ENCODE measurements at places on chromosomes 2 and 18.
A peak's percentile ranks its signal among the peaks of the same experiment; 100 is the strongest.

GRCh38 chr2:3533836-3534235 is 14.5 kb upstream of the ADI1 start:
- no peak for DNase-seq

GRCh38 chr2:191355170-191355758 is 110.1 kb downstream of the MYO1B start:
- DNase-seq: no peak

- no peak for DNase-seq
Measured at GRCh38 chr18:79884963-79885728, 66.3 kb downstream of the SLC66A2 start.

GRCh38 chr18:76075777-76076176 is 419.3 kb downstream of the ZNF516 start:
- DNase-seq: no peak

- no peak for DNase-seq
Measured at GRCh38 chr2:43397411-43397810, 171.0 kb upstream of the ZFP36L2 start.

GRCh38 chr2:155310589-155310988 is 612.1 kb downstream of the KCNJ3 start:
- no peak for DNase-seq

DNA sequence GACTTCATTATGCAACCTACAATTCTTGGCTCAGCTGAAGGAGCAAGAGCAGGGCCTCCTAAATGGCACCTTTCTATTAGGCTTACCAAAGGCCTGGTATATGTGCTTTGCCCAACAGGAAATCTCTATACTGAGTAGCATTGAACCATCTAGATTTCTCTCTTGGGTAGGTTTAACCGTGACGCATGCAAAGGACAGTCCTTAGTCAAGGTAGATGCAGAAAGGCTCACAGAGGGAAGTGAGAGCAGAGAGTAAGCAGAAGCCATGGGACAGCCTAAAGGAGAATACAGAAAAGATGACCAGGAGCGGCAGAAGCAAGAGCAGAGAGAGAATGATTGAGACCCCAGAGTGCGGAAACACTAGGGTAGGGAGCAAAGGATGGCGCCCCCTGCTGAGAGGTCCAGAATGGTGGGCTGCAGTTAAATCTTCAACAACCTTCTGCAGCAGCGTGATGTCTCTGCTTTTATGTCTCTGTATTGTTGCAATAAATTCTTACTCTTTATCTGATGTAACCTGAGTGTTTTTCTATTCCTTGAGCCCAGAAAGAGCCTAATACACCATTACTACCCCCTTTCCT is 4.7 kb upstream of the OSBPL1A start:
- peak; percentile 21 for DNase-seq

GRCh38 chr2:163601377-163601776 is 134.4 kb downstream of the FIGN start:
- DNase-seq: no peak

DNA sequence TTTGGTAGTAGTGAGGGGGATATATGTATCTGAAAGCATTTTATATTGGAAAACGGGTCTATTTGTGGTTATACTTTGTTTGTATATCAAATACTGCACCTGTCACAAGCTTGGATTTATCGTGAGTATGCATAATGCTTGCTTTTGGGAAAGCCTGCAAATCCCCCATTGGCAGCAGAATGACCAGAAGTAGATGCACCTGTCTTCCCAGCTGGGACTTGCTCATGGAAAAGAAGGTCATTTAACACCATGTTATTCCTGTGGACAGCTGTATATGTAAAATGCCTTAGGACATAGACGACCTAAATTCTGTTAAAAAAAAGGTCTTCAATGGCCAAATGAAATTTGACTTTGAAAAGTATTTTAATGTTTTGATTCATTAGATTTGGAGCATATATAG is 599.4 kb downstream of the XIRP2 start:
- no peak for DNase-seq

- no peak for DNase-seq
Measured at GRCh38 chr2:192123847-192124246, 70.9 kb downstream of the TMEFF2 start.

DNA sequence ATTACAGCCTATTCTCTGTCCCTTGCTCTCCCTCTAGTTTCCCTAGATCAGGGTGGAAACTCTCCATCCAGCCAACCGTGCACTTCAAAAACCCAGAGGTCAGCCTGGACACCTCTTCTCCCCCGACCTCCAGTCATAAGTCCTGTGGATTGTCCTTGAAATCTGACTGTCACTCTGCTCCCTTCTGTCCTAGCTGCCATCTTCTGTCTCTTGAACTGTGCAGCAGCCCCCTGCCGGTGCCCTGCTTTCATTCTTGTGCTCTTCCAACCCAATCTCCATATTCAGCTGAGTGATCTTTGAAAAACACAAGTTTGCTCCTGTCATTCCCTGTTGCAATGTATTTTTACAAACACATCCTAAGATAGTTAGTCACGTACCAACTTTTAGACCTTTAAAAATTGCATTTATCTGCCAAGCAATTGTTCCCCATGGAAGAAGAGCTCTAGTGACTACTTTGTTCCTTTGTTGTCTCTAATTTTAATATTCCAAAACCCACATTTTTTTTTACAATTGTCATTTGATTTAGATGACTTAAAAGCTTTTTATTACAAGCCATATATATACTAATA is 254.3 kb downstream of the CAMKMT start:
- DNase-seq: no peak

DNA sequence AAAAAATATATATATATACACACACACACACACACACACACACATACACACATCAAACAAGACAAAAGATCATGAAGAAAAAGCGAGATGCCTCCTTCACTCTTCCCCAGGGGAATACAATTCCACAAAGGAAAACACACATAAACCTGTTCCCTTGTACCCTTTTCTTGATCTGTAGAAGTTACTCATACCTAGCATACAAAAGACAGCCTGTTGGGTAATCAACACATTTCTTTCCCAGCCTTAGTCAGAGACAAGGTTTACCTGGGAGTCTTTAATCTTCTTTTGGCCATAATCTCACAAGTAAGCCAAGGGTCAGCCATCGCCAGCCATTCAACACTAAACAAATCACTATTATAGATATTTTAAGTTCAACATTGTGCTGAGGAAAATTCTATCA is 407.0 kb downstream of the SUCLG1 start:
- no peak for DNase-seq

DNA sequence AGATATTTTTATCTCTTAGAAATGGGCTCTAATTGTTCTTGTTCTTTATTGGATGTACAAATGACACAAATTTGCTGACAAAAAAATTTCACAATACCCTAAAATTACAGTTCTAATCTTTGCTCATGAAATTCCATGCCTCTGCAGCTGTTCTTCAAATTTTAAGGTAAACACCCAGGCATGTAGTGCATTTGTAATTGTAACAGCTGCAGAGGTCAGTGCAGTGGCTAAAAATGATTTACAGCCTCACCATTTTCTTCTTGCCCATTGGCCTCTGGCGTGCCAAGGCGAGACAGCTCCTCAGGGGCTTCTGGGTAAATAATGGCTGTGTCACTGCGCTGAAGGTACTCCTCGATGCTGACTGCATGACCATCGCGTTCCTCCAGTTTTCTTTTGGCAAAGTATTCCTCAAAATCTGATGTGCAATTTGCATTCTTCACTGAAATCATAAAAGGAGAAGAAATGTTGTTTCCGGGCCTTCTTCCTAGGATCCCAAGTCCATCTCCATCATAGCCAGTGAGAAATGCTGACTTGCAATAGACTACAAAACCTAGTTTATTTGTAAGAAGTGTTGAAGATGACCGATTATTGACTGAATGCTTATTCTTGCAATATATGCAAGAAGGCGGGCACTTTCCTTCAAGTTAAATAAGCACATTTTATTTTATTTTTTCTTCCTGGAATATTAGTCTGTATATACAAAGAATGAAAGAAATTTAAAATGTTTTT is 115.2 kb downstream of the ZEB2 start:
- DNase-seq: no peak

DNA sequence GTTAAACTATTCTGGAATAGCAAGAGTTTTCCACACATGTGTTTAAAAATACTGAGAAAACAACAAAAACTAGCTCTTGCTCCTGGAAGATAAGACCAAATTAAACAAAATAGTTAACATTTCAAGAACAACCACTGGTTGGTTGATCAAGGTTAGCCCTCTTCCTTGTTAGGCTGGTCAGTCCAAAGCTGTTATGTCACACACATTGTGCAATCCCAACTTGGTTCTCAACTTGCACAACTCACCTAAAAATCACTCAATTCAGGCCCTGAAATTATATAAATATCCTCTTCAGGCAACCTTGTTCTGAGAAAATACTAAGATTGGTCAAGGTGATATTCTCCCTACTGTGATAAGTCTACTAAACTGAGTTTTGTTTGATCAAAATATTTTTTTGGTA is 169.7 kb upstream of the LRP1B start:
- DNase-seq: no peak

GRCh38 chr2:16629044-16629443 is 36.6 kb downstream of the CYRIA start:
- DNase-seq: no peak

- no peak for DNase-seq
Measured at GRCh38 chr2:27221166-27221565, 4.0 kb downstream of the CAD start.

DNA sequence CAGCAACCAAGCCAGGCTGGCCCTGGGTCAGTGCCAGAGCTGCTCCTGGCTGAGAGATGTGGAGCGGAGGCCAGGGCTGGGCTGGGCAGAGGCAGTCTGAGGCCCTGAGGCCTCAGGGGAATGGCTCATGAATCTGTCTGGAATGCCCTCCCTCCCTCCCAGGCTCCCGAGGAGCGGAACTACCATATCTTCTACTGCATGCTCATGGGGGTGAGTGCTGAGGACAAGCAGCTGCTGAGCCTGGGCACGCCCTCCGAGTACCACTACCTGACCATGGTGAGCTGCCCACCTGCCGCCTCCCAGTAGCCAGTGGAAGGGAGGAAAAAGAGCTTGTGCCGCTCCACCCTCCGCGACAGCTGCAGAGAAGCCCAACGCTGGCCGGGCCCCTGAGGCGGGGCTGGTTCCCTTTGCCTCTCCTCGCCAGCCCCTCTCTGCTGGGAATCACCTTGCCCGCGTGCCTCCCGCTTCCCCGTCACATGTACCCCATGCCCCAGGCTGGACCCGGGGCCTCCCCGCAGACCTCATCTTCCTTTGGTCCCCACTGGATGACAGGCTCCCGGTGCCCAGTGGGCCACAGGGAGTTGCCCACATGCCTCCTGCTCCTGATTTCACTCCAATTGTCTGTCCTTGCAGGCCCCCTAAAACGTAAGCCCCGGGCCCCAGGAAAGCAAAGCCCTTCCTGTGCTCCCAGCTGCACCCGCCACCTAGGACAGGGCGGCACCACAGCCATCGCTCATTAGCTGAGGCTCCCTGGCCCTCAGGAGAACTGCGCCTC is 41.1 kb downstream of the MYO7B start:
- DNase-seq: peak; percentile 15

- no peak for DNase-seq
Measured at GRCh38 chr2:33277002-33277426, 199.4 kb upstream of the RASGRP3 start.

DNA sequence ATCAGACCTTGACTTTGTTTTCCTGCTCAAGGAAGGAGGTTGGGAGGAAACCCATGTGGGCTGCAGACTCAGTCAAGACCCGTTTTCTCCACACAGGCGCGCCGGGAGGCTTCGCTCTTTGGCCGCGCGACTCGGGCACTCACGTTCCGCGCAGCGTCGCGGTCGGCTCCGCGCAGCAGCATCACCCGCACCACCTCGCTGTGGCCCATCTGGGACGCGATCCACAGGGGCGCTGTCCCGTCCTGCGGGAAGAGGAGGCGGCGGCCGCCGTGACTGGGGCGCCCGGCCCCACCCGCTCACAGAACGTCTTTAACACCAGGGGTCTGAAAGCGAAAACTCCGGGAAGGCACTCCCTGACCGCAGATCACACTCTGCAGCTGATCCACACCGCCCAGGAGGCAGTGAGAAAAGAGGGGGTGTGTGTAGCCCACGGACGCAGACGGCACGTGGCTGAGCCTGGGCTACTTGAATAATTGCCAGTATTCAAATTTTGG is 33.1 kb upstream of the NPC1 start:
- DNase-seq: no peak

DNA sequence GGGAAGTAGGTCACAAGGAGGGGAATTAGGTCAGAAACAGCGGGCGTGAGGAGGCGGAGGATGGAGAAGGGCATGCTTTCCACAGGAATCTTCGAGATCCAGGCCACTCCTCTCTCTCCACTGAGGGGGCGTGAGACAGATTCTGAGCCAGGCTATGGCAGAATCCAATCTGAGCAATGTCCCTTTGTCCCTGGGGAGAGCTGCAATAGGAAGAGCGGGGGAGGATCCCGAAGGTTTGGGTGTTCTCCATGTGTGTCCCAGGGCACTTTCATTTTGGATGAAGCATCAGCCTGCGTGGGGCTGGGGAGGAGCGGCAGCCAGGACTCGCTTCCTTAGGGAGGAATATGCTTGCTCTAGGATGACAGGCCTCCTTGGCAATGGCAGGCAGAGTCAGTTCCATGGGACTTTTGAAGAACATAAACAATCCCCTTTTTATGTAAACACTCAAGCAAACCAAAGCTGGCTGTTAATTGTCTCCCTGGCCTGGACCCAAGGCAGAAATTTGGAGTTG is 84.0 kb downstream of the LIPG start:
- no peak for DNase-seq

DNA sequence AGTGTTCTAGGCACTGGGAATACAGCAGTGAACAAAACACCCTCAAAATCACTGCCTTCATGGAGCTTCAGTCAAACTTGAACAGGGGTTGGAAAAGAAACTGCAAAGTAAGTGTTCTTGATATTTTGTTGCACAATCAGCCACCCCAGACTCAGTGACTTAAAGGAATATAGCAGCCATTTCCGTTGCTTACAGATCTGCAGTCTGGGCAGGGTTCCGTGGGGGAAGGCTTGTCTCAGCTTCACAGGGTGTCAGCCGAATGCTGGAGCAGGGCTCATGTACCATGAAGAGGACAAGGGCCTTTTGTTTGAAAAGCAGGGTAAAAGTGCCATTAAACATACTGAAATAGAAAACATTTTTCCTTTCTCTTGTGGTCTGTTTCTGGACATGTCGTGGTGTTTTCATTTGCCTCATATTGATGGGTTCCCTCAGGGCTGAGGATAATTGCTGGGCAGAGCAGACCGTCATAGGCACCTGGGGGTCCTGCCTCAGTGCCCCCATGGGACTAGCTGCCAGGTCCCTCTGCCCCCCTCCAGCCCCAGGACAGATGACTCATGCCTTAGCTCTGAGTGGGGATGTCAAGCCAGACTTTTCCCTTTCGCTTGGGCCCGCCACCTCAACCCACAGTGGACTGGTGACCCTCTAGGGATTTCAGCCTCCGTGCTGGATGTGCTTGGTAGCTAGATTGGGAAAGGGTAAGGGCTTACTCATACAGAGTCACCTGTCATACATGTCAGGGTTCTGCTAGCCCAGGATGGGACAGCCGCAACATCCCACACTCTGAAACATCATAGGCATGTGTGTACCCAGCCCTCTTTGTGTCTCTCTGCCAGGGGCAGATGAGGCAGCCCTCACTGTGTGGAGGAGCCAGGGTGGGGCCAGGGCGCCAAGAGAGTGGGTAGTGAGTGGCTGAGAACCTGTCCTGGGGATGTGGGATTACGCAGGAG is 96.5 kb downstream of the PTPRM start:
- no peak for DNase-seq

- DNase-seq: no peak
Measured at GRCh38 chr18:23340661-23341060, 112.4 kb upstream of the RIOK3 start.
